IPS-NIHi11 (cell line): ENCODE measurements at places on chromosomes 1 and 21.
A peak's percentile ranks its signal among the peaks of the same experiment; 100 is the strongest.

DNA sequence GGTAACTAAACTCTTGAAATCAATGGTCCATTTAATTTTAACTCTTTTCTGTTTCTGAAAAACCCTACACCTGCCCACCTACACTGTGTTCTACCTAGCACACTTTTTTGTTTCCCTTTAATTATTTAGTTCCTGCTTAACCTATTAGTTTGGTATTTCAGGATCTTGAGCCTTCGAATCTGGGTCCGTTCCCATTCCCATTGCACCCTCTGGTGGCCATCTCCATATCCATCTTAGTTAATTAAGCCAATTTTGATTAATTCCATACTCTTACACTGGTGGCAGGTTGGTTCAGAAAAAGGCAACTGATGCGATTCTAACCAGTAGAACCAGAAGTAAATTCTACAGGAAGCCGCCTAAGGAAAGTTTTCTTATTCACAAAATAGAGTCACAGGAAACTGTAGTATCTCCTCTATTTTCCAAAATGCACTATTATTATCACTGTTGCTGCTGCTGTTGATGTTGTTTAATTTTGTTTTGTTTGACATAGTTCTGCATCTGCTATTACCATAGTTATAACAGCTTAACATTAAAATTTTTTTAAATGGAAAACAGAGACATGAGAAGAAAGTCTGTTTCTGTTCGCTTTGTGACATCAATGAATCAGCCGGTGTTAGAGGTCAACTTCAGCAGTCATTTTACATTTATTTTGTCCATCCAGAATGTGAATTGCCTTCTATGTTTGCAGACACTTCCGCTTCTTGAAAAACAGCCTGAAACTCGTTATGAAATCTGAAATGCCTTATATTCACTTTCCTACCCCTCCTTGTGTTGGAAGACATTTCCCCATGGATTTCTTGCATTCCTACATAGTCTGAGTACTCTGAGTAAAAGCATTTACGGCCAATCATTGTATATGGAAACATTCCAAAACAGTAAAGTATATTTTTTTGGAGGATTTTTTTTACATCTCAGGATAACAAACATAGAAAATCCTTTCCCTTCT, 115.5 kb upstream of the NCAM2 start:
- DNase-seq, result peak; percentile 56

GRCh38 chr21:39851002-39851618, 16.1 kb upstream of the PCP4 start:
- no peak for DNase-seq

DNA sequence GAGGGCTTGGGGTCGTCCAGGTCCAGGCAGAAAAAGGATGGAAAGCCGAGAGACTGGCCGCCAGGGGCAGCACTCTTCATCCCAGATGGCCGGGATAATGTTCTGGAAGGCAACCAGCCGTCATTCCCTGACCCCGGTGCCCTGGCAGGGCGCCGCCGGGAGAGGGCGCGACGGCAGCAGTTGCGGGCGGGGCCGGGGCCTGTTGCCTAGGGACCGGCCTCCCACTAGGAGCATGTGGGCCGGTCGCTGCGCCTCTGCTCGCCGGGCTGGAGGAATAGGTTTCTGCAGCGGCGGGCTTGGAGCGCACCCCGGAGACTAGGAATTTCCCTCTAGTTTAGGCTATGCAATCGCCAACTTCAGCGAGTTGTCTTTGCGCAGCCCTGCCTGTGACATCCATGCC, 11.0 kb downstream of the DMRTB1 start:
- DNase-seq, result peak; percentile 98

GRCh38 chr1:29523576-29523975, 287.3 kb downstream of the PTPRU start:
- no peak for DNase-seq

DNA sequence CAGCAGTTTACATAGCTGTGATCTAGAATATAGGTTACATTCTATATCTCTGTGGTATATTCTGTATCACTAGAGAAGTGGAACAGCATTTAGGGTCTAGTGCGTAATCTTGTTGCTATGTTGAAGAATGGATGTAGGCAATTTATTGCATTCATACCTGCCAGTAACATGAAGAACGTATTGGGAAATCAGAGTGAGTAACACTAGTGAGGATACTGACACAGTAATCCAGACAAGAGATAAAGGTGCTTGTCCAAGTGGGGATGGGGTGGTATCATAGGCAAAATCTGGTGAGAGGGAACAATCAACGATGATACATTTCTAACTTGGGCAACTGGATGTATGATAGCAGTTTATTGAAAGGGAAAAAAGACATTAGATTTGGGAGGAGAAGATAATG, 9.8 kb downstream of the PPP2R5A start:
- no peak for DNase-seq

- DNase-seq, result no peak
Observed at GRCh38 chr1:224668984-224669383, 52.9 kb downstream of the CNIH3 start.

GRCh38 chr1:67332653-67333529, 25.2 kb downstream of the IL12RB2 start:
- DNase-seq, result no peak

DNA sequence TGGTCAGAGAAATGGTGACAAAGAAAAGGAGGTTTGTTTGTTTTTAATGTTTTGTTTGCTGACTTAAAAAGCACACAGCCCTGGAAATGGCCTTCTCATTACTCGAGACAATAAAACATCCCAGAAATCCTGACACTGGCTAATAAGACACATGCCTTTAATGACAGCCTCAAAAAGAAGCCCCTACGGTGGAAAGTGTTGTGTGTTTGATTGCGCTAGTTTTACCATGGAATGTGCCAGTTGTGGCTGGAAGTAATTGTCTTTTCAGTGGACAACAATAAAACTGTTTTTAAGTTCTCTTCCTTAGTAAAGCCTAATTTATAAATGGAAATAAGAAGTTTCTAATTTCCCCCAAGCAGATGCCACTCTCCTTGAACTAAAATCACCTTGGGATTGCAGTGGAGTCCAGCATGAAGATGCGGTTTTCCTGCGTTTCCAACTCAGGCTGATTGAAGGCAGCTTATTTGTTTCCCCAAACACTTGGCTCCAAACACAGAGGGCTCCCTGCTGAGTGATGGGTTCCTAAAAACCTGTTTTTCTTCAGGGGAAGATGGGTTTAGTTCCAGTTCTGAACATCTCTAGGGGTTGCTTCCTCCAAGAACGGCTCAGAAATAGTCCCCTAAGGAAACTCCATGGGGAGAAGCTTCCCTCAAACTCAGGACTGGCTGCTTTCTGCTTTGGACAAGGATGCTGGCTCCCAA, 54.3 kb downstream of the CD247 start:
- no peak for DNase-seq

- DNase-seq, result no peak
Observed at GRCh38 chr1:94746635-94747525, 73.3 kb upstream of the SLC44A3 start.

GRCh38 chr21:25281134-25281533, 326.1 kb downstream of the MRPL39 start:
- no peak for DNase-seq

GRCh38 chr1:214067853-214068703, 80.3 kb downstream of the PROX1 start:
- DNase-seq, result no peak

- no peak for DNase-seq
Observed at GRCh38 chr21:20730441-20730840, 267.8 kb upstream of the NCAM2 start.

DNA sequence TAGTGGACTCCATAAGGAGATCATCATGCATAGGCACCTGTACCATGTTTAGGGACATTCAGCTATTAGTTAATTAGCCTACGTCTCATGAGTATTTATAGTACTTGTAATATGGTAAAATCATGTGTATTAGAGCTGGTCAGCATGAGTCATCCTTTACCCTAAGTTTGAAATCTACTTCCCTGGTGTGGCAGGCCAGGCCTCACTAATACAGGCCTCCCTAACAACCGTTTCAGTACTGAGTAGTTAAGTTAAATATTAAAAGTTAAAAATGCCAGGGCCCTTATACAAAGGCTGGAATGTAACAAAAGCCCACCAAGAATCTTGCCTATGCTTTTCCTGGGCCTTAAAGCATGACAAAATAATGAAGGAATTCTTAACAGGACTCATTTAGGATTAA, 356.3 kb upstream of the DPYD start:
- DNase-seq, result no peak

GRCh38 chr21:14124266-14124665, 86.5 kb downstream of the LIPI start:
- DNase-seq, result no peak

GRCh38 chr1:36157973-36158826, 2.2 kb downstream of the MAP7D1 start:
- DNase-seq, result no peak

DNA sequence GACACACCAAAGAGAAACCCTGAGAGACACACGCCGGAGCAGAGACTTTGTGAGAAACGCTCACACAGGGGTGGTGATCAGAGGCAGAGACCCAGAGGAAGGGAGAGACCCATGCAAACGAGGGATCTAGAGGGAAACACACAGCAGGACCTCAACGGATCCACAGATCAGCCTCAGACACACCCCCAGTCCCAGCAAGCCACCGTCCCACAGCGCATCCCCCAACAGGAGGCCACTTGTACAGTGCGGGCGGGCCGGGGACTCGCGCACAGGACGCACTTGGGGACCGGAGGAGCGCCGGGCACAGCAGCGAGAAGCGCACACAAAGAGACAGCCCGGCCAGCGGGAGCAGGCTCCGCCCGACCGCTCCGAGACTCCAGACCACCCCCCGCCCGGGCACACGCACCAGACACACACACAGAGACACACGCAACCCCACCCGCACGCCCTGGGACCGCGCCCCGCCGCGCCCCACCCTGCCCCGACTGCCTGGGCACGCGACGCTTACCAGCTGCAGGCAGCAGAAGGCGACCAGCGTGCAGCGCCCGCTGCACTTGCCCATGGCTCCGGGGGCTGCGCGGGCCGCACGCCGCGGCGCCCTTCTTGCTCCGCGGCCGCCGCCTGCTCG, 587 bp downstream of the NKAIN1 start:
- peak; percentile 76 for DNase-seq
